ENCODE measurements at places on chromosomes 4 and X.

DNA sequence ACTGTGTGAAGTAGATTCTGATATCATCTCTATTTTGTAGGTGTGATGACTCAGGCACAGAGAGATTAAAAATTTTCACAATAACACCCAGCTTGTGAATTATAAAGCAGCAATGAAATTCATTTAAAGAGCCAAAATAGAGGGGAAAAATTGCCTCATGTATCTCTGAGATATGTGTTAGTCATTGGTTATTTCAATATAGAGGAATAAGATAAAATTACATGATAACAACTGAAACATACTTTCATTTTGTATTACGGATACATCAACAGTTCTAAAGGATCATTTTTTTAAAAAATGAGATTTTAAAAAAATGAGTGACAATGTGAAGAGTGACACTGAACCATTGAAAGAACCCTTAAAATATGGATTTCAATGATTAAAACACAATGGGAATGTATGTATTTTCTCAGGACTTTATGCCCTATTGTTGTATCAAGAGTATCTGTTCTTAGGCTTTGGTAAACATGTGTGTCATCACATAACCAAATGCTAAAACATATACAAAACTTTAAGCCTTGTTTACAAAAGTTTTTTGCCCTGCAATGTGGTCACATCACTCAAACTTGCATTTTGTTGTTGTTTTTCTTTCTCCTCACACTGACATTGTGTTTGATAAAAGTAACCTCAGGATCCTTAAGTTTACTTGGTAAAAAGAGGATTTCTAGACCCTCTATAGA, 221.3 kb downstream of the ANTXR2 start:
- DNase-seq, result no peak

- DNase-seq, result no peak
These were observed 83.5 kb upstream of the SPIN4 start for GRCh38 chrX:63434665-63435064.

GRCh38 chr4:139761461-139761860, 95.8 kb downstream of the MGST2 start:
- no peak for DNase-seq

GRCh38 chr4:77653162-77653758, 47.6 kb downstream of the CXCL13 start:
- DNase-seq, result no peak

DNA sequence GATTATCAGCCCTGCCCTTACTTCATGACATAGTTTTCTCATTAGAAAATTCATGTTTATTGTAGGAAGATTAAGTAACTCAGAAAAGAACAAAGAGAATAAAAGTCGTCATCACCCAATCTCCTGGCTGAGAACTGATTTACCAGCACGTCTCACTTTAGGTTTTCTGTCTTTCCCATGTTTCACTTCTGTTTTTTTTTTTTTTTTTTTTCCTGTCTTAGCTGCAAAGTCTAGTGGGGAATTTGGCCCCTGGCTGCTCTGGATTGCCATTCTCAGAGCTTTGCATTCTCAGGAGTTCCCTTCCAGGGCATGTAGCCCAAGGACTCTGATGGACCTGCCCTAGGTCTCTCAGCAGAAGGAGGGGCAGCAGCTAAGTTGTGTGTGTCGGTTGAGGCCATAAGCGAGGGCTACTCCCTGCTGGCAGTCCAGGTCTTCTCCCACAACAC, 57.8 kb downstream of the TMEM131L start:
- no peak for DNase-seq

- no peak for DNase-seq
These were observed 30.1 kb upstream of the SCOC start for GRCh38 chr4:140343303-140343702.

DNA sequence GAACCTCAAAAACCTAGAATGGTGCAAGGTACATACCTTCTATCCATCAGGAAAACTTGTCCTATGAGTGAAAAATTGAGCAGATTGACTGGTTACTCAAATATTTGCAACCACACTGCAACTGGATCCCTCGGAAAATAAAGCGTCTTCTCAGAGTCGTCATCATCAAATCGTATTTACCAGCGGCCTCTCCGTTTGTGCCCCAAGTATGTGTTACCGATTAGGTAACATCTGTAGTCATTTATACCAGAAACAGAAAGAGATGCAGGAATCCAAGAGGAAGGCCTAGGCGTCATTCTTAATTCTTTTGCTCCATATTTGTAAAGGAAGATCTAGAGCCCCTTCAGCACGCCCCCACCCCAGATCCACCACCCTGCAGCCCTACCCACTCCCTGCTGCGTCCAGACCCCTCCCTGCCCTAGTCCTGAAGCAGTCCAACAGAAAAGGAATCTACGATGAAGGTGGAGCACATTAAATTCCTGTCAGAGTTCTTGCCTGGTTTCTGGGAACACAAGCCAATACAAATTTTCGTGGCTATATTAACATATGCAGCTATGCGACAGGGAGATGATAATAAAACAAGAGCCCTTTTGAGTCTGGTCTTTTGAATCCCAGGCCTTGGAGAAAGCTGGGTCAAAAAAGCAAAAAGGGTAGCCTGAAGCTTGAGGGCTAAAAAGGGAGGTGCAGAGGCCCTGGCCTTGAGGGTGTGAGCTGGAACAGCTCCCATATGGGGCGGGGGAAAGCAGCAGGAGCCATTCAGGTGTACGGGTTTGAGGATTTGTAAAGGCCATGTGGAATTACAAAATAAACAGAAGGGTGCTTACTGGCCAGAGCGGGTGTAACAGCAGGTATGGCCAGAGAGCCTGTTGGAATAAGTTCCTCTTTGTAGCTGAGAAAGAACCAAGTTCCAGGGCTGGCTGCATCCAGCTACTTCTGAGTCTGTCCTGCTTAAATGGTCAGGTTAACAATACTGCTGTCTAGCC, 77.0 kb downstream of the ZNF827 start:
- DNase-seq, result no peak

GRCh38 chr4:95694411-95694810, 145.5 kb upstream of the PDHA2 start:
- no peak for DNase-seq

DNA sequence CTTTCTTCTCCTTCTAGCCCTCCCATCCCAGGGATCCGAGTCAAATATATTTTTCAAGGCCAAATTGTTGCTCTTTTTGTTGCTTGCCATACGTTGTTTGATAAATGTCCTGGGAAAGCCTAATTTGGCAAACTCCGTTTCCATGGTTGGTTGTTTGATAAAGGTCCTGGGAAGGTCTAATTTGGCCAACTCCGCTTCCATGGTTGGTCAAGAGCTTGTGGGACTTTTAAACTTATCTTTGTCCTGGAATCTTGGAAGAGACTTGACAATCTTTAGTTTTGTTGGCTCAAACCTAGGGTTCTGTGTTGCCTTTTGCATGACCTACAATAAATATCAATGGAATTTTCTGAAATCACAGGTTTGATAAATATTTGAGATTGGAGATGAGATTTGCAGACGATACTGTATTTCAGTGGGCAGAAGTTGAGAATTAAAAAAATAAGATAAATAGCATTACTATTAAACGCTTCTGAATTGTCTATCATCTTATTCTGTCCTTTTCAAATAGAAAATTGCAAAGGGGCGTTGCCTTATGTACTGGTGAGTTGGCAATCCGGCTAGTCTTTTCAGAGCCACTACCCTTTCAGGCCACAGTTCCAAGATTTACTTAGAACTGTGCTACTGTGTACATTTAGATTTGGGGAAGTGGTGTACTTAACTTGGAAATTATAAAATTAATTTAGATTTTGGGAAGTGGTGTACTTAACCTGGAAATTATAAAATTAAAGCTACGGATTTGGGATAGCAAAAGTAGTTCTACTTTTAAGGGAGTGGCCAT, 804 bp downstream of the OSTC start:
- DNase-seq, result peak; percentile 49

DNA sequence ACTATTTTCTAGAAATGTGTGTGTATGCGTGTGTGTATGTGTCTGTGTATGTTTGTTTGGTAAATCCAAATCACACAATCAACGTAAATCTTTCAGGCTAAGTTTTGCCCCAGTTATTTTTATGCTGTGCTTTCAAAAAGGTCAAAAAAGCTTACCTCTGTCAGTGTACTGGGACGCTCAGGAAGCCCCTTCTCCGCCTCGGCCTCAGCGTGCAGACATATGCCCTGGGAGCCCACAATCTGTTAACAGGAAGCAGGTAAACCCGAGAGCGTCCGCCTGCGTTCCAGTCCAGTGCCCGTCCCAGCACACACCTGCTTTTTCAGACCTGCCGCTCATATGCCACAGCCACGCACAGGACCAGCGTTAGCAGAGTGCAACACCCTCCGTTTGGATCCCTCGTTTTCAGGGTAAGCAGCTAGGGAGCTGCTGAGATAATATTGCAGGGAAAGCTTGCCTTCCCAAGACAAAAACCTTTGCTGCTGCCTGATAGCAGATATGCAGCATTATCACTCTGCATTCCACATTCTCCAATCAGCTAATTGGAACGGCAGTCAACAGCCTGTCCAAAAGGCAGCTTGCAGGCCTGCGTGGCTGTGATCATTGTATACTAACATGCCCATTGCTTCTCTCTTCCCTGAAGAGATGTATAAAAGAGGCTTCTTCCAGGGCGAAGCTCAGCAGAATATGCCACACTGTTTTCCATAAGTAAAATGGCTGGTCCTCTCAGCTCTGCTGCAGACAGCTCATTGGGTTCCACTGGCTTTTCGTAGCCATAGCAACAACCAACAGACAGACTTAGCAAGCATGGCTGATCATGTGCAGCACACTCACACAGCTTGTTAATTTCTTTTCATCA, at the start of gene SORBS2:
SORBS2 (minus strand) TSS at position 686 of the 856 bp plus-strand sequence. CDS start 121,623 bp downstream, outside the sequence.
- DNase-seq, result no peak

DNA sequence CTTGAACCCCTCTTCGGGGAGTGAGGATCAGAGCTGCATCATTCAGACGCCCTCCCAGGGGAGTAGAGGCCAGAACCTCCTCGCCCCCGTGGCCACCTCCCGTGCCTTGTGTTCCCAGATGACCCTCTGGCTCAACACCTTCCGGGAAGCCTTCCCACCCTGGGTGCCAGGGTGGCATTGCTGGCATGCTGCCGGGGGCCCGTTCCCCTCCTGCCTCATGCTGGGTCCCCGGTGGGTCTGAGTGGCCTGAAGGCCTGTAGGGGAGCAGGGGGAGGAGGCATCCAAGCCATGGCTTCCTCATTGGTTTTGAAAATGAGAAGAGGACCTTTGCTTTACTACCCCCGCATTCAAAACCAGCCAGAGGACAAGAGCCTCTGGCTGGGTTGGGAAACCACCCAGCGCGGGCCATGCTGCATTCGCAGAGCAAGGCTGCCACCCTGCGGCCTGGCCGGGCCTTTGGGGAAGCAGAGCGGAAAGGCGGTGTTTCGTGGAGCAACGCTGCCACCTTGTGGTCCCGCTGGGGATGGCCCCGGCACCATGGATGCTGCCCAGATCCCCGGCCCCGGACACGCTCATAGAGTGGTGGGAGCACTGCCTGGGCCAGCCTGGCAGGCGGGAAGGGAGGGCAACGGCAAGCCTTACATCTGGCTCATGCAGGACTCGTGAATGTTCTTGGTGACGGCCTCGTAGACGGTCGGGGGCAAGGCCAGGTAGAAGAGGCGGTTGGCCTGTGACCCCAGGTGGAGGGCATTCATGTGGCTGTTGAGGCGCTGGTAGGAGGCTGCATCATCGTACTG, 11.9 kb downstream of the G6PD start:
- DNase-seq, result peak; percentile 87

- DNase-seq, result peak; percentile 77
These were observed 31.0 kb downstream of the TMSB4X start for GRCh38 chrX:13005661-13006473.

- no peak for DNase-seq
These were observed 95.0 kb downstream of the RAPGEF2 start for GRCh38 chr4:159197885-159198269.

- peak; percentile 10 for DNase-seq
These were observed 18.6 kb downstream of the TRIM2 start for GRCh38 chr4:153222707-153223426.

DNA sequence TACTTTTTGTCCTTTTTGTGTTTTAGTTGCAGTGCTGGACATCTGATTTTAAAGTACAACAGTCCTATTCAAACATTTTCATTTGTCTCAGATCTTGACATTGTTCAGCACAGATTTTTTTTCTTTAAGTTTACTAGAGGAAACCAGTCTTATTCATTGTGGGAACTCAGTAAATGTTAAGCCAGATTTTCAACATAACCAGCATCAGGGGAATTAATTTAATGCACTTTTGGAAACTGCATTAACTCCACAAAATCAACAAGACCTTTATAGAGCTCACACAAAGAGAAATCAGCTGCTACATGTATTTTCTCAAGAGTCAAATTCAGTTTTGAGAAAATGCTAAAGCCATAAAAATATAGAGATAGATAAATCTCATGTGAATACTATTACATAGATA, 9.9 kb downstream of the CPE start:
- DNase-seq, result no peak

DNA sequence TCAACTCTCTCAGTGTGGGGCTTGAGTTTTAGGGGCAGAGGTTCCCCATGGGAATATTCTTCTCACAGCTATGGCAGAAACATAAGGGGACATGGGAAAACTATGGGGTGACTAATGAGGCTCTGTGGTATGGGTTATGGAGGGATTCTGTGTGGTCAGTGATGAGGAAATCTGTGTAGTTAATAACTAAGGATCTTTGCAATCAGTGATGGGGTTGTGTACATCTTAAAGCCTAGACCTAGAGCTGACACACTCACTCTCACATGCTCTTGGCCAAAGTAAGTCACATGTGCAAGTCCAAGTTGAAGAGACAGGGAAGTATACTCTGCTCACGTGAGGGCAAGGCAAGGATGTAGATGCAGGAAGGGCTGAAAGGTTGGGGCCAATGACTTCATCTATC, 86.4 kb upstream of the UXT start:
- peak; percentile 41 for DNase-seq

- no peak for DNase-seq
These were observed 25.9 kb upstream of the FAM241A start for GRCh38 chr4:112119353-112119783.

DNA sequence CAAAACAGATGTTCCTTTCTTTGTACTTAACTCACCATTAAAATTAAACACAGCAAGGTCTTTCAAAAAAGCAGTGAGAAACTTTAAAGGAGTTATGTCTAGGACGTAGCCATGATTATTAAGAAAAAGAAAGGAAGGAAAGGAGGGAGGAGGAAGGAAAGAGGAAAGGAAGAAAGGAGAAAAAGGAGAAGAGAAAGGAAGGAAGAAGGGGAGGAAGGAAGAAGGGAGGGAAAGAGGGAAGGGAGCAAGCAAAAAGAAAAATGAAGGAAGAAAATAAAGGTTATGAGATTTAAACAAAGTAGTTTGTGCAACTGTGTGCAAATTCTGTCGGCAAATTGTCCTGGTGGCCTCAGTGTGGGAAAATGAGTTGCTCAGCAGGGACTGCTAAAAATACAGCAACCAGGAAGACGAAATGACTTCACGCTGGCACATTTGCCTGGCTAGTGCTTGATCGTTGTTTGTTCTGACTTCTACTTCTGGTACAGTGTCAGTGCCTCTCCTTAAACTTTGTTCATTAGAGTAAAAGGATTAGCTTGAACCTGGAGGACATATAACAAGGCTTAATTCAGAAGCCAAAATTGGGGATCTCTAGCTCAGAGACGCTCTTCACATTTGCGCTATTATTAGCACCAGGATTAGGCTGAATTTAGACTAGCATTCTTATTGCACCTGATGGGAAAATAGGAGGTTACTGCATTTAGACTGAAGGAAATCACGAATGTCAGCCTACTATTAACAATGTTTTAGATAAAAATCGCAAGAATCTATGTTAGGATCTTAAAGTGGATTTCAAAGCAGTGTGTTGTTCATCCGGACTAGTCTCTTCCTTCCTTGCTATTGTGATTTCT, 81.2 kb downstream of the DCK start:
- no peak for DNase-seq

- no peak for DNase-seq
These were observed 92.7 kb downstream of the HHIP start for GRCh38 chr4:144738649-144739048.

GRCh38 chrX:41055740-41056139, 29.5 kb upstream of the USP9X start:
- no peak for DNase-seq

All from CD14-positive monocyte (primary cell).